Left ventricle myocardium inferior (tissue), 1 donor: ENCODE measurements at places on chromosomes 6 and 20.
A peak's percentile ranks its signal among the peaks of the same experiment; 100 is the strongest.

DNA sequence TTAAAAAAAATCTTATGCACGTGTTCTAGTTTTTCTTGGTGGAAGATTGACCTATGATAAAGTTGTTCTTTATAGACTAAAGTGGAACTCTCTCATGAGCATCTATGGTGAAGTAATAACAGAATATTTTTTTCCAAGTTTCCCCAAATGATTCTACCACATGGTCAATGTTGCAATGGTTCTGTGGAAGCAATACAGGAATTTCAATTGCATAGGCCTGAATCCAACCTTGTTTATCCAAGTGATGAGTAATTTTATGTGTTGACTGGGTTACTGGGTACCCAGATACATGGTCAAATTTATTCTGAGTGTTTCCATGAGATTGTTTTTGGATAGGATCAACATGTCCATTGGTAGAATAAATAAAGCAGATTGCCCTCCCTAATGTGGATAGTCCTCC, 581.5 kb downstream of the MMUT start:
- H3K4me1 ChIP-seq = no peaks in the 10 kb centered on the region
- H3K36me3 ChIP-seq = no peaks in the 10 kb centered on the region
- no peak for DNase-seq
- no peak overlapping the region for H3K4me3 ChIP-seq
- H3K27me3 ChIP-seq = no peaks in the 10 kb centered on the region

DNA sequence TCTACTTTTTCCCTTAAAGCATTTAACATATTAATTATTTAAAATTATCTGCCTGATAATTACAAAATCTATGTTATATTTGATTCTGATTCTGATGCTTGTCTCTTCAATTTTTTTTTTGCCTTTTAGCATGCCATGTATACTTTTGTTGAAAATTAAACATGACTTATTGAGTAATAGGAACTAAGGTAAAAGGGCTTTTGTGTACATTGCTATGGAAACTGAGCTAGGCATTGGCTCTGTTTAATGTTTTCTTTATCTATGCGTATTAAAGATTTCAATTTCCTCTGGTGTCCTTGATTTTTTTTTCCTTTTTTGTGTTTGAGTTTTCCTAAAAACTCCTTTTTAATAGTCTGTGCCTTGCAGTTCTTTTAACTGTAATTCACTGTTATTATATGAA, 805.2 kb downstream of the DHX35 start:
- no peaks in the 10 kb centered on the region for H3K4me1 ChIP-seq
- no peak overlapping the region for H3K27ac ChIP-seq
- no peak for DNase-seq
- H3K27me3 ChIP-seq = no peaks in the 10 kb centered on the region
- no peaks in the 10 kb centered on the region for H3K36me3 ChIP-seq
- no peak overlapping the region for H3K4me3 ChIP-seq

DNA sequence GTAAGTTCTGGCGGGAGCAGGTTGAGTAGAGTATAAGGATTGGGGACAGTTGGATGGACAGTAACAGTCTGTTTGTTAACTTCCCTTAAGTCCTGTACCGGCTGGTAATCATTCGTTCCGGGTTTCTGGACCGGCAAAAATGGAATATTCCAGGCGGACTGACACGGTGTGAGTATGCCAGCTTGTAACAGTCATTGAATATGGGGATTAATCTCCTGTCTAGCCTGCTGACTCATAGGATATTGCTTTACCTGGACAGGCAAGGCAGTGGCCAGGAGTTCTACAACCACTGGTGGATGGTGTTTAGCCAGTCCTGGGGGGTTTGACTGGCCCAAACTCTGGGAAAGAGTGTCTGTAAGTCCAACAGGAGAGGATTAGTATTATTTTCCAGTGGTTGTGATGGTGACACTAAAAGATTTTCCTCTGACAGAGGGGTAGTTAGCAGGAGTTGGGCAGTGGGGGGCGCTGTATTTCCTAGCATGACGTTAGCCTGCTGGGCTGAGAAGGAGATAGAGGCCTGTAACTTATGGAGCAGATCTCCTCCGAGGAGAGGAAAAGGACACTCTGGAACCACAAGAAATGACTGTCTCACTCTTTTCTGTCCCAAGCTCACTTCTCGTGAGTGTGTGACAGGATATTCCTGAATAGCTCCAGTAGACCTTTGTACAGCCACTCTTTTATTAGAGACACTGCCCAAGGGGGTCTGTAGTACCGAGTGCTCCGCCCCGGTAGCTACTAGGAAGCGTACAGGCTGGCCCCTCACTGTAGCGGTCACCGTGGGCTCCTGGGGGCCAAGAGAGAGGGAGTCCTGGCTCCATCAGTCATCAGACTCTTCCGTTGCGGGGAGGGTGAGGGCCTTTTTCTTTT, 152.2 kb downstream of the TRIM27 start:
- no peak overlapping the region for H3K4me3 ChIP-seq
- H3K27me3 ChIP-seq = peaks cover 100% of the 10 kb centered on the region
- no peak overlapping the region for H3K27ac ChIP-seq
- no peaks in the 10 kb centered on the region for H3K4me1 ChIP-seq
- no peaks in the 10 kb centered on the region for H3K36me3 ChIP-seq

DNA sequence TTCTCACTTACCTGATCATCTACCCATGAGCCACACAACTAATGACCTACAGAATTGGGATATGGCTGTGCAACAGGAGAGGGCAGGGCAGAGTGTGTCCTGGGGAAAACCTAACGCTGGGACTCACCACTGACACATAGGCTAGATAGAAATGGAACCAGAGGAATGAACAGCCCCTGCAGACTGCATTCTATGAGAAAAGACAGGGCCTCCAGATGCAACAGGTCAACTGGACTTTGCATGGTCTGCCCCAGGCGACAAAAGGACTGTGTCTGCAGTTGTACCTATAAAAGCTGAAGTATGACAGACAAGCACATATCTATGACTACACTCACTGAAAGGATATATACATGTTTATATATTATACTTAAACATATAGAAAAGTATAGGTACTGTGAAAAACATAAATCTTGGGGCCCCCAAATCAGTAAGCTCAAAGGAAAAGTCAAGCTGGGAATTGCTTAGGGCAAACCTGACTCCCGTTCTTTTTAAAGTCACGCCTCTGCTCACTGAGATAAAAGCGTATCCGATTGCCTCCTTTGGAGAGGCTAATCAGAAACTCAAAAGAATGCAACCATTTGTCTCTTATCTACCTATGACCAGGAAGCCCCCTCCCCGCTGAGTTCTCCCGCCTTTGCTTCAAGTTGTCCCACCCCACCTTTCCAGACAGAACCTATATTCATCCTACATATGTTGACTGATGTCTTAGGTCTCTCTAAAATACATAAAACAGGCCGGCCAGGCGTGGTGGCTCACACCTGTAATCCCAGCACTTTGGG, 68.5 kb downstream of the EPB41L2 start:
- H3K27me3 ChIP-seq = no peaks in the 10 kb centered on the region
- peaks cover 59% of the 10 kb centered on the region for H3K4me1 ChIP-seq
- DNase-seq = no peak
- H3K27ac ChIP-seq = no peak overlapping the region

- peak; percentile 14 for DNase-seq
- no peak overlapping the region for H3K4me3 ChIP-seq
- H3K36me3 ChIP-seq = peaks cover 95% of the 10 kb centered on the region
- H3K27ac ChIP-seq = peak overlapping the region; percentile 87
- no peaks in the 10 kb centered on the region for H3K27me3 ChIP-seq
- H3K4me1 ChIP-seq = peaks cover 91% of the 10 kb centered on the region
Observed at GRCh38 chr20:25275813-25276532, 28.1 kb downstream of the PYGB start.

GRCh38 chr6:108944707-108945680, 96.8 kb downstream of the ARMC2 start:
- DNase-seq = peak; percentile 69
- peak overlapping the region; percentile 37 for H3K4me3 ChIP-seq
- H3K27me3 ChIP-seq = no peaks in the 10 kb centered on the region
- peak overlapping the region; percentile 93 for H3K27ac ChIP-seq

GRCh38 chr6:158040804-158041347, 59.2 kb downstream of the SYNJ2 start:
- peaks cover 4% of the 10 kb centered on the region for H3K36me3 ChIP-seq
- DNase-seq = peak; percentile 15
- H3K27ac ChIP-seq = peak overlapping the region; percentile 94
- peaks cover 66% of the 10 kb centered on the region for H3K4me1 ChIP-seq

DNA sequence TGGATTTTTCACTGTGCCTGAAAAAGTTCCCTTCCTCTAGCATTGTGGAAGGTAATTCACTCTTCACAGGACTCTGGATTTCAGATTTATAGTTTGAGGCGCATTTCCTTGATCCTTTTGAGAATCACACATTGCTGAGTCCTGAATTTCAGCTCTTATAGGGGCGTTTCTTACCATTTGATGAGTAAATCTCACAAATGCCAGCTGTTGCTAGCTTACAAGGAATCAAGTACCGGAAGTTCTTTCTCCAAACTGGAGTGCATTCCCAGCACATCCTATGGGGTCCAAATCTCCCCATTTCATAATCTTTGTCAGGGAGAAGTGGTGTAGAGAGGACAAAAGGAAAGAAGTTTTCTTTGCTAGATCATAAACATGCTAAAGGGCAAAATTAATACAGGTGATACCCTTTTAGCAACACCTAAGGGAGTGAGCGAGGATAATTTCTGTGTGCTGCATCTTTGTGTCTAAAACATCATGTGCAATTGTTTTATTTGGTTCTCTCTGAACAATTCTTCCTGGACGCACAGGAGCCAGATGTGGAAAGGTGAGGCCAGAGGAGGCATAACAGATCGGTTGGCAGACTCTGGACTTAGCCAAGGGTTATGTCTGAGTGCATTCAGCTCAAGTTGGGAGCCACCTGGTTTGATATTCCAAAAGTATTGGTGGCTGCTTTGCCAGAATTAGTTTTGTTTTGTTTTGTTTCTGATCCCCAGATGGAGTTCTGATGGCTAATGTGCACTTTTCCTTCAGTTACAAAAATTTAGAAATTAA, 37.4 kb upstream of the EYA2 start:
- H3K4me1 ChIP-seq = no peaks in the 10 kb centered on the region
- DNase-seq = no peak
- peaks cover 20% of the 10 kb centered on the region for H3K27me3 ChIP-seq
- no peak overlapping the region for H3K4me3 ChIP-seq

GRCh38 chr6:86715676-86716075, 221.7 kb upstream of the HTR1E start:
- DNase-seq = no peak
- no peaks in the 10 kb centered on the region for H3K4me1 ChIP-seq
- no peak overlapping the region for H3K27ac ChIP-seq

- H3K36me3 ChIP-seq = no peaks in the 10 kb centered on the region
- no peak for DNase-seq
- H3K27me3 ChIP-seq = no peaks in the 10 kb centered on the region
- no peak overlapping the region for H3K27ac ChIP-seq
- no peak overlapping the region for H3K4me3 ChIP-seq
- H3K4me1 ChIP-seq = peaks cover 25% of the 10 kb centered on the region
Observed at GRCh38 chr6:168004945-168005344, 7.5 kb downstream of the KIF25 start.

GRCh38 chr20:33372993-33373441, 28.3 kb downstream of the CDK5RAP1 start:
- peaks cover 84% of the 10 kb centered on the region for H3K36me3 ChIP-seq
- no peaks in the 10 kb centered on the region for H3K4me1 ChIP-seq
- H3K27ac ChIP-seq = no peak overlapping the region
- H3K4me3 ChIP-seq = no peak overlapping the region

GRCh38 chr20:8393381-8393780, 261.3 kb downstream of the PLCB1 start:
- no peaks in the 10 kb centered on the region for H3K27me3 ChIP-seq
- H3K4me3 ChIP-seq = no peak overlapping the region
- H3K27ac ChIP-seq = no peak overlapping the region
- H3K4me1 ChIP-seq = peaks cover 22% of the 10 kb centered on the region
- no peaks in the 10 kb centered on the region for H3K36me3 ChIP-seq

DNA sequence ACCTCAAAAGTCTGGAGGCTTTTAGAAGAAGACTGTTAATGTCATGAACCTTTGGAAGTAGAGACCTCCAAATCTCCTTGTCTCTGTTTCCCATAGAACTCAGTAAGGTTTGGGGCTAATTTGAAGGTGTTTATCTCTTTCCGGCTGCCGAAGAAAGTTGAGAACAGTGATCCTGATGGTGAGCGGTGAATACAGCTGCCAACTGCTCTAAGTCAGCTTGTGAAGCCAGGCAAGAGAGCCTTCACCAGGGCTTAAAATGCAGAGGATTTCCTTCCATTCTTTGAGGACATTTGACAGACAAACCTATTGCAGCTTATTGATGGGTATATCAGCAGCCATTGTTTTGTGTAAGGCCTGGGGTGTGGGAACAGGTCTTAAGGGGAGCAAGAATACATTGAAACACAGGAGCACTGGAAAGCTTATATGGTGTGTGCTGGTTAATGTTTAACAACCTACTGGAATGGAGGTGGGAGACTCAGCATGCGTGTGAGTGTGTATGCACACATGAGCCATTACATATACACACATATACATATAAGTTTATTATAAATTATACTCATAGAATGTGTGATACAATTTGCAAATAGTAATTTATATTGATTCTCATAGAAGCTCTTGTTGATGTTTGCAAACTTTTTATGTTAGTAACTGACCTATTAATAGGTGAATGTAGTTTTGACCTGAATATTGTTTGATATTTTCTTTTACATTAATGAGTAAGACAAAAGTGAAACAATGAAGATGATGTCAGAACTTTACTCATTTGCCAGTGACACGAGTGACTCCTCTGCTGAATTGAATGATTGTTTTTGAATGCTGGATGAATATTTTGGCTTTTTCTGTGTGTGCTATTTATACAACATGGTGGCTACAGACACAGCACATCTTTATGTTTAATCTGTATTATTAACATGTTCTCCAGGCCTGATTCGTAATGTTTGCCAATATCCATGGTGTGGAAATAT, 18.1 kb downstream of the PLEKHG1 start:
- H3K4me1 ChIP-seq = peaks cover 64% of the 10 kb centered on the region
- no peaks in the 10 kb centered on the region for H3K27me3 ChIP-seq
- DNase-seq = no peak
- H3K36me3 ChIP-seq = no peaks in the 10 kb centered on the region

GRCh38 chr20:56157530-56158203, 90.9 kb upstream of the MC3R start:
- H3K4me1 ChIP-seq = no peaks in the 10 kb centered on the region
- peaks cover 56% of the 10 kb centered on the region for H3K27me3 ChIP-seq
- H3K4me3 ChIP-seq = no peak overlapping the region
- no peak for DNase-seq

GRCh38 chr6:142458836-142459235, 157.0 kb downstream of the ADGRG6 start:
- H3K4me3 ChIP-seq = no peak overlapping the region
- H3K4me1 ChIP-seq = no peaks in the 10 kb centered on the region
- no peak for DNase-seq
- no peak overlapping the region for H3K27ac ChIP-seq

- H3K4me3 ChIP-seq = no peak overlapping the region
- no peaks in the 10 kb centered on the region for H3K36me3 ChIP-seq
- H3K4me1 ChIP-seq = no peaks in the 10 kb centered on the region
- H3K27ac ChIP-seq = no peak overlapping the region
- H3K27me3 ChIP-seq = peaks cover 38% of the 10 kb centered on the region
- DNase-seq = no peak
Observed at GRCh38 chr20:29740951-29741593, 1516.4 kb upstream of the DEFB115 start.
